Ecto neural progenitor cell (in vitro differentiated cells): ENCODE measurements at places on chromosomes 3 and 15.

DNA sequence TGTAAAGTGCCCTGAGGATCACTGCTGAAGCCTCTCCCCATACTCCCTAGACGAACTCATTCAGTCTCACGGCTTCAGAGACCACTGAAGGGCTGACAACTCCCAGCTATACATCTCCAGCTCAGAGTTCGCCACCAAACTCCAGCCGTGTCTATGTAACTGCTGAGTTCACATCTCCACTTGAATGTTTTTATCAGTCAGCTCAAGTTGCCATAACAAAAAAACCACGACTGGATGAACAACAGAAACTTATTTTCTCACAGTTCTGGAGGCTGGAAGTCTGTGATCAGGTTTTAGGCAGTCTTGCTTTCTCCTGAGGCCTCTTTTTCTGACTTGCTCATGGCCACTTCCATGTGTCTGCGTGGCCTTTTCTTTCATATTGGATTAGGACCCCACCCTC is 223.0 kb upstream of the LRRFIP2 start:
- DNase-seq = no peak

DNA sequence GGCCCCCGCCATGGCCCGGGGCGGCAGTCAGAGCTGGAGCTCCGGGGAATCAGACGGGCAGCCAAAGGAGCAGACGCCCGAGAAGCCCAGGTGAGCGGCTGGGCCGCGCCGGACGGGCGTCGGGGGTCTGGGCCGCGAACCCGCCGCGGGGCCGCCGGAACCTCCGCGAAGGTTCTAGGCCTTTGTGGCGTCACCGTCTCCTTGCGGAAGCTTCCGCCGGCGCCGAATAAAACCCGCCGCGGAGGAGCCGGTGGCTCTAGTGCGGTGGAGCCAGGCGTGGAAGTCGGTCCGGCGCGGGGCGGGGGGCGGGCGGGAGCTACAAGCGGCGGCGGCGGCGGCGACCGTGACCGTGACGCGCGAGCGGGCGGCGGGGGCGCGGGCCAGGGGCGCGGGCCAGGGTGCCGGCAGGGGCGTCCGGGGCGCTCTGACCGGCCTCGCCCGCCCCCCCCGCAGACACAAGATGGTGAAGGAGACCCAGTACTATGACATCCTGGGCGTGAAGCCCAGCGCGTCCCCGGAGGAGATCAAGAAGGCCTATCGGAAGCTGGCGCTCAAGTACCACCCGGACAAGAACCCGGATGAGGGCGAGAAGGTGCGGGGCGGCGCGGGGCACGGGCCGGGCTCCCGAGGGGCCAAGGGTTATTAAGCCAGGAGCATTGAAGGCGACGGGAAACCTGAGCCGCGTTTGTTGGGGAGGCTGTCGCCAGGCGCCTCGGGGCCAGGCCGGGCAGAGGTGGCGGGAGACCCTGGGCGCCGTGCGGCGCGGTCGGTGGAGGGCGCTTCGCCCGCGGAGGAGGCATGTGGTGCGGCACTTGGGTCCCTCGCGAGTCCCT is at the start of gene DNAJA4:
Gene DNAJA4 (plus strand): TSS at position 259 of the 833 bp plus-strand sequence. CDS start 202 bp downstream, at position 461.
- DNase-seq = peak; percentile 56

GRCh38 chr15:40006646-40007045 is 32.3 kb downstream of the SRP14 start:
- DNase-seq = no peak

- peak; percentile 80 for DNase-seq
Measured at GRCh38 chr3:48507256-48508061, 3.5 kb upstream of the SHISA5 start.

GRCh38 chr3:49869525-49870126 is at the start of gene CAMKV:
CAMKV (minus strand) TSS chr3:49869906; CDS start chr3:49862388, 7,518 bp downstream.
- peak; percentile 74 for DNase-seq
